RCC 7860 (cell line): ENCODE measurements at places on chromosomes 2 and 18.
A peak's percentile ranks its signal among the peaks of the same experiment; 100 is the strongest.

GRCh38 chr18:61435064-61435652 lies 101.9 kb downstream of the CDH20 start:
- peak; percentile 5 for DNase-seq

GRCh38 chr18:51426996-51427395 lies 229.5 kb upstream of the MEX3C start:
- no peak for DNase-seq

DNA sequence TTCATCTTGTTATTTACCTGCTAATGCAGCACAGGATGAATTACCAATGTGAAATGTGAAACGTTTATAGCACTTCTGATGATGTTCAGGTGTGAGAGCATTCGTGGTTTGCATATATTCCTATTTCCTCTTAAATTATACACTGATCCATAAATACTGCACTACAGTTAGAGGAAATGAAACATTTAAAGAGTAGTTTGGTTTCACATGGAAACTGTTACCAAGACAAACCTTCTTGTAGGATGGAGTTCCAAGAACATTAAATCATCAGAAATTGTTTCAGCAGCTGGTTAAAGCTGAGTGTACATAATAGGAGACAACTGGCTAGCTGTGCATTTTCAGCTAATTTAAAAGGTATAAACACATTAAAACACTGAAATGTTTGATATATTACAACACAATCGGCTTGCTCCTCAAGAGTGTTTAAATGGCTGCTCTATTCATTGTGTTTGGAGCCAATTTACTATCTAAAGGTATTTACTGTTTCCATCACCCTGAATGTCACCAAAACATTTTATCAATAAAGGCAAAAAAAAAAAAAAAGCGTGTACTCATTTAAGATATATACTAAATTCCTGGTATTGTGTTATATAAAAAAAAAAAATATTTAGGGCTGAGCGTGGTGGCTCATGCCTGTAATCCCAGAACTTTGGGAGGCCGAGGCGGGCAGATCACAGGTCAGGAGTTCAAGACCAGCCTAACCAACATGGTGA lies 100.6 kb downstream of the DYM start:
- no peak for DNase-seq

DNA sequence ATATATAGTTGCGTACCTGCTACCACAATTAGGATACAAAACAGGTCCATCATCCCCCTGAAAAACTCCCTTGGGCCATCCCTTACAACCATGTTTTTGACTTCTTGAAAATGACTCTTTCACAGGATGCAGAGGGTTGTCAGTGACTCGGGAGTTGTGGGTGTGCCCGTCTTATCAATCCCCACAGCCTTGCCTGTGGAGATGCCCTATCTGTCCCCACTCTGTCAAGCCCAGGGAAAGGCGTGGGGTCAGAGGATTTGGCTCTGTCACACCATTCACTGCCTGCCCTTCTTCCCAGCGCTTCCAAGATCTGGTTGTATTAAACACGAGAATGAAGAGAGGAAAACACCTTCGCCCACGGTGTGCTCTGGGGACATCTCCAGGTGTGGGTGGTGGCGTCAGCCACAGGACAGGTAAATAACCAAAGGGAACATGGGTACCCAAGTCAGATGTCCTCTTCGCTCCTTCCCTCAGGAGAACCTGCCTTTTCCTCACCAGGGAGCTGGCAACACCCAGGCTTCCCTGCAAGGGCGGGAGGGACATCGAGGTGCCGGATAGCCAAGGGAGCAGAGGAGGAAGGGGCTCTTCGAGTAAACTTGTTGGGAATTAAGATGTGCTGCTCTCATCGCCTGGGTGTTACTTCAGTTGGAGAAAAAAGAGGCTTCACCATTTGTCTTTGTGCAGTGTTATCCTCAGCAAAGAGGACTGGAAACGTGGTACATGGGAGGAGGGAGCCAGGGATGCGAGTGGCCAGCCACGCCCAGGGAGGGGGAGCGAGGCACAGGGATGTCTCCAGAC lies 100.3 kb downstream of the B3GNT2 start:
- DNase-seq: no peak

- no peak for DNase-seq
Measured at GRCh38 chr2:32783469-32783868, 155.6 kb downstream of the TTC27 start.

- no peak for DNase-seq
Measured at GRCh38 chr2:10732924-10733565, 11.6 kb downstream of the ATP6V1C2 start.

DNA sequence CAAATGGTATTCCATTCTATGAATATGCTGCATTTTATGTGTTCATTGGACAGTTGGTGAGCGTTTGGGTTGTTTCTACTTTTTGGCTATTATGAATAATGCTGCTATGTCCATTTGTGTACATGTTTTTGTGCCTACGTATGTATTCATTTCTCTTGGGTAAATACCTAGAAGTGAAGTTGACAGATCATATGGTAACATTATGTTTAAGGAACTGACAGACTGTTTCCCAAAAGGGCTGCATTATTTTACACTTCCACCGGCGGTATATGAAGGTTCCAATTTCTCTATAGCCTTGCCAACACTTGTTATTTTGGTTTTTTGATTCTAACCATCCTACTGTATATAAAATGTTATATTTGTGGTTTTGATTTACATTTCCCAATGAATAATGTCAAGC lies 703.9 kb upstream of the CDH2 start:
- no peak for DNase-seq

GRCh38 chr2:43123028-43123427 lies 103.4 kb downstream of the ZFP36L2 start:
- no peak for DNase-seq

- no peak for DNase-seq
Measured at GRCh38 chr2:86636842-86637241, 13.2 kb upstream of the RNF103 start.

GRCh38 chr18:27871726-27872125 lies 305.2 kb downstream of the CDH2 start:
- no peak for DNase-seq

DNA sequence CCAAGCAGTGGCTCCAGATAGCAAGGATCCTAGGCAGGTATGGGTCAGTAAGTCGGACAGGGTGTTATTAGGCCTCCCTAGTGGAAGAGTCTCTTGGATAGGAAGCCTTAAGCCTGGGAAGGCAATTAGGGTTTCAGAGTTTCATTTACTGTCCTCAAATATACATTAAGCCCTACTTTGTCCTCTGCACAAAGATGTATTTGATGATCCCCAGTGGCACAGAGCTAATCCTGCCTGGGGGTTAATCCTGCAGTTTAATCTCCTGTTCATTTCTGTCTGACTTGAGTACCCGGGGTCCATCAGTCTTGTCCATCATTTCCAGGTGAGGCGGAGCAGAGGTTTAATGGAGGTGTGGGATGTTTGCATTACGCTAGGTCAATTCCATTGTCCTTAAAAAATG lies 62.0 kb downstream of the MTCL1 start:
- no peak for DNase-seq

DNA sequence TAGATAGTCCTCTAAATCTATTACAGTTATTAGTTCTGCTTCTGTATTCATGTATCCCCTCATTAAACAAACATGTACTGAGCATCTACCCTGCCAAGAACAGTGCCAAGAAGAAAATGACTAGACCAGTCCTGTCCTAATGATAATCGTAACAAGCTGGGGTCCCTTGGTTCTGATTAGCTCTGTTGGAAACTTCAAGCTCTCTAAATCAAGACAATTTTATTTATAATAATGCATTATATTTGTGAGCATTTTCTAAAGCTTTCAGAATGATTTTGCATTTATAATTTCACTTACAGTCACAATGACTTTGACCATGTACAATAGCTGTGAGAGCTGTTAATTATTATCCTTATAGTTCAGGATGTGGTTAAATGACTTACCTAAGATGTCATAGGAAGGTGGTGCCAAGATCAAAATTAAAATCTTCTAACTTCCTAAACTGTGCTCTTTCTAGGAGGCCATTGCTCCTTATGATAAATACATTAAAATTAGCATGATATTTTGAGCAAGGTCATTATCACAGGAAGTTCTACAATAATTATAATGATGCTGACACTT lies 336.5 kb upstream of the SLC39A10 start:
- DNase-seq: peak; percentile 72

- no peak for DNase-seq
Measured at GRCh38 chr18:23398401-23398800, 54.7 kb upstream of the RIOK3 start.

DNA sequence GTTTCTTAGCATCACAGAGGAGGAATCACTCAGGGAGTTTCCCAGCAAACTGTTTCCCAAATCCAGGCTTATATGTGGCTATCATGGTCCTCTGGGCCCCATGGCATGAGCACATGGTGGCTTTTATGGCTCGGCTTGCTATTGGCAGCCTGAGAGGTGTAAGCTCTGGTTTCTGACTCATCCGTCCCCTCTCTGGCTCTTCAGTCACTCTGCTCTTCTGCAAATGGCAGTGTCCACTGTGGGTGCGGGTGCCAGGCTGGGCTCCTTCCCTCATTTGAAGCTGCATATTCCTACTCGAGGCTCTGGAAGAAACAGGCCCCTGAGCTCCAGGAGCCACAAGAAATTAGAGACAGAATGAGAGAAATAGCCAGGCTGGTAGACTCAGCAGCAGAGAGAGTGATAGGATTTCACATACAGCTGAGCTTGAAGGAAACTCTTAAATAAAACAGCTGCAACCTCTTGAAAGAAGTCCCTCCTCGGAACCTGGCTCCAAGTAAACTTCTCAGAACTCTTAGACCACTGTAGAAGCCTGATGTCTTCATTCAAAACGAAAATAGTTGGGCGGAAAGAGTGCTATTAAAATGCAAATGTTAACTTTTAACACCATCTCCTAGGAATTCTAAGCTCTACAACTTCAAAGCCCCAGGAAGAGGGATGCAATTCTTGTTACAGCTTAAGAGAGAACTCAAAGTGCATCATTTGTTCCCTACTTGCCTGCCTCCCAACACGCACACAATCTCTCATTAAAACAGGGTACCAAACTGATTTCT lies 212.6 kb upstream of the SP5 start:
- DNase-seq: no peak

- DNase-seq: no peak
Measured at GRCh38 chr2:240362216-240362755, 73.2 kb upstream of the GPC1 start.

DNA sequence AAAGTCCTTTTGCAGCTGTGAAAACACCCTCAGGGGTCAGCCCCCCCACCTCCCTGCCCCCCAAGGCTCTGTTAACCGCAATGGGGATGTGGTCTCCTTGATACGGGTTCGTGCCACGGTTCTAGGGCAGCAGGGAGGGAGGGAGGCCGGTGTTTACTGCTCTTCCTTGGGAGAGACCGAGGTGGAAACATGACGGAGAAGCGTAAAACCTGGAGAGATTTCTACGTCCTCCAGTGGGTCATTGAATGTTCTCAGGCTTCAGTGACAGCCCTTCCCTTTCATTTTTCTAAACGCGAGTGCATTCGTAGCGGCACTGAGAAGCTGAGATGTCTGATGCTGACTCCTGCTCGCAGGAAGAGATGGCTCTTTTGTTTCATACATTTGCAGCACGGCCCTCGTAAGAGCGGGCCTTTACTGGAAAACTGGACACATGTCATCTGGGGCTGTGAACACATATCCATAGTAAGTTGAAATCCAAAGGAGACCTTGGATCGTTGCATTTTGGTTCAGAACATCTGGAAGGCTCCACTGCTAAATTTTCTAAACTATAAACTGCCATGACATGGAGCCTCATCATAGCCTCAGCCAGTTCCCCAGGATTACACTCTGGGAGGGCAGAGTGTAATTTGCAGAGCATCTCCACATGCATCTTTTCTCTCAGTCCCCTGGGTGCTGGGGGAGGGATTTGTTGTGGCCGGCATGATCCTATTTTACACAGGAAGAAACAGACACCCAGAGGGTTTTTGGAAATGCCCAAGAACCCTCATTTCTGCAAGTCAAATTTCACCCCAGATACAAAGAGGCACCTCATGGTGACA lies 40.6 kb upstream of the HDAC4 start:
- no peak for DNase-seq

GRCh38 chr2:72898585-72898906 lies 11.3 kb downstream of the SPR start:
- no peak for DNase-seq

- DNase-seq: no peak
Measured at GRCh38 chr18:51813740-51814139, 526.3 kb upstream of the DCC start.

GRCh38 chr2:203710226-203710625 lies 3.8 kb downstream of the CD28 start:
- DNase-seq: no peak

DNA sequence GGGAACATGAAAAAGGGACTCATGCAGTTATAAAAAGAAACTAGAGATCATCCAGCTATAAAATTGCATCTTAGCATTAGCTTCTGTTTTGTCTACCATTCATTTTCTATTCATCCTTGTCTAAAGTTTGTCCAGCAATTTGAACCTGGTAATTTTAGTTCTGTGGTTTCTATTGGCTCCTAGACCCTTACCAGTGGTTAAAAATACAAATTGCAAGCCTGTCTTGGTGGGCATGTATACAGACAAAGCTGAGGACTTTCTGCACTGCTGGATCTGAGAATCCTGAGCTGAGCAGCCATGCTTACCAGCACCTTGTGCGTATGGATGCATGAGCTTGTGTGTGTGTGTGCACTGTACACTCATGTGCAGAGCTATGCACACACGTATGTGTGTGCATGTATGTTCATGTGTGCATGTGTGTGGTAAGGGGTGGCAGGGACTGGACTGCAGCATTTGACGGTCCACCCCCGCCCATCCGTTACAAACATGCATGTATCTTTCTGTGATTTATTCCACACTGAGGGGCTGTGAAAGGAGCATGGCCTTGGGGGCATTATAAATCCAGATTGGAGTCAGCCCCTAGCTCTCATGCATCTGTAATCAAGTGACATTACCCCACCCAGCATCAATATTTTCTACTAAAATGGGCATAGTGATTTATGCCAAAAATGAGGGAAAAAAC lies 144.7 kb downstream of the FAM210A start:
- no peak for DNase-seq

DNA sequence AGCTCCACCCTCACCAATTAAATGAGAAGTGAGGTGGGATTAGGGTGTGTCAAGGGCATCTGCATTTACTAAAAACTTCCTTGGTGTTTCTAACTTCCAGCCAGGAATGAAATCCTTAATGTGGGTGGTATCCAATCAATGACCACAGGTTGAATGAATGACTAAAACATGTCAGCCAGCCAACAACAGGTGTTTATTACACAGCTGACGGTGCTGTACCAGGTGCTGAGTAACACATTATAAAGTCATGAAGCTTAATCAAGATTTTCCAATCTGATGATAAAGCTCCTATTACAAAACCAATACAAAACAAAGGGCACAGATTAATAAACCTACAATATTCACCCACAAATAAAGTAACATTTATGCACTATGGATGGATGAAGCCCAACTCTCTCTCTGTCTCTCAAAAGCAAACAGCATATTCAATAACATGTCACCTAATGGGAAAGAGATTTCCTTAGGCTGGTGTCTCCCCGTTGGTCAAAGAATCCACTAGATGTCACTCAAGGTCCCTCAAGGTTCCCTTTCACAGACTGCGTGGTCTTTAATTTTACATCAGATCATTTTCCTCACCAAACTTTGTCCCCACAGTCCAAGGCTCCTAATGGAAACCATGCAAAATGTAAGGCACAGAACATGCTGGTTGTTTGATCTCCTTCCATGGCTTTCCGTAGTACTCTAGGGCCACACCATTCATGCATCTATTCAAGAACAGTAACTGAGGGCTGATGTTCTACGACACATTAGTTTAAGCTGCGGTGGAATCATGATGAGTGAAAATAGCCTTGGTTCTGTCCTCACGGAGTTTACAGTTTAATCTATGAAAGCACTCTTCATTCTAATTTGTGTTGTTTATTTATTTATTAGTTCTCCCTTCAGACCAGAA lies 6.4 kb upstream of the PTPN4 start:
- DNase-seq: peak; percentile 39
